Stimulated activated CD4-positive, alpha-beta T cell treated with anti-CD3 and anti-CD28 coated beads, TNF-alpha, amount 100 ng/mL, for 4 hours (primary cell): ENCODE measurements at places on chromosomes 11 and 22.

DNA sequence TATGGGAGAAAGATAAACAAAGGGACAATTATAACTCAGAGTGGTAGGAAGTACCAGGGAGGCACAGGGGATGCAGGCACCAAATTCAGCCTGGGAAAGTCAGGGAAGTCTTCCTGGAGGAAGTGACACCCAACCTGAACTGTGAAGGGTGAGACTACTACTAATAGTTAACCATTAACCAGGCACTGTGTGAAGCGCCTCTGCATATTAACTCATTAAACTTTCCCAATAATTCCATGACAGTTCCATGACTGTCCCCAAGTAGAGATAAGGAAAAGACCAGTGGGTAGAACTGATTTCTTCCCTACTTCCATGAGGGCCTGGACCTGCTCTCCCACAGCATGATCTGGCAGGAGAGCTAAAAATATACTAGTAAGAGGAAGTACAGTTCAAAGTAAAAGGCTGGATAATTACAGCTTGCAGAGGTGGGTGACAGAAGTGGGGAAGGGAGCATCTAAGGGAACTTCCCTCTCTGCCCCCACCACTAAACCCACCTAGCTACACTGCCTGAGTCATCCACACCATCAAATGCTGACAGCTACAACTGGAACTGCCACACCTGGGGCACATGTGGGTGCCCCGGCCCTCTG lies 4.7 kb upstream of the AP1B1 start:
- no peak for DNase-seq

- no peak for DNase-seq
Measured at GRCh38 chr22:17910561-17911311, 113.6 kb downstream of the MICAL3 start.

- DNase-seq = peak; percentile 79
Measured at GRCh38 chr22:31084811-31085492, 3.8 kb downstream of the SMTN start.

DNA sequence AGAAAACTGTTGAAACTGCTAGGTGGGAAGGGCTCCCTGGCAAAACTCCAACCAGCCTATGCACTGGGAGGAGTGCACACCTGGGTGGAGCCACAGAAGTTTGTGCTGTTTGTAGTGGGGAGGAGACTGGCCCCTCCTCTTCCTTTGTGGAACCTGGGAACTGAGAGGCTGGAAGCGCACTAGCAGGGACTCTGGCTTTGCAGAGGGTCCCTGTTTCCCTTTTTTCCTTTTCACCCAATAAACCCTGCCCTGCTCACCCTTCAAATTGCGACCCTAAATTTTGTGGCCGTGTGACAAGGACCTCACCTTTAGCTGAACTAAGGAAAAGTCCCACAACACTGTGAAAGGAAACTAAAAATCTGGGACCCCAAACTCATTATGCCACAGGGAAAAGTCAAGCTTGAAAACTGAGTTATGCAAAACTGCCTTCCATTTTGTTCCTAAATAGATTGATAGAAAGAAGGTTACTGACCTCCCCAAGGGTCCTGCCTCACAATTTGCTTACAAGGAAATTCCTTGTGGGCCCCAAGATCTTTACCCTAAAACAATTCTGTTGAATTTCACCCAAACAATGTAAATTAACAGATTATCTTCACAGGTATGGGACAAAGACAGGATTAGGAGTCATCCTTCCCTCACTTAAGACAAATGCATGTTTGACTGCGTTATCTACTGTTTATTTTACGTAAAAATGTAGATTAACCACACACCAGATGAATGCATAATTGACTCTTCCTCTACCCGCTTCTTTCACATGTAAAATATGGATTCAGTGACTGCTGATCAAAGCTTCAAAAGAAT lies 81.0 kb downstream of the SLC36A4 start:
- no peak for DNase-seq

DNA sequence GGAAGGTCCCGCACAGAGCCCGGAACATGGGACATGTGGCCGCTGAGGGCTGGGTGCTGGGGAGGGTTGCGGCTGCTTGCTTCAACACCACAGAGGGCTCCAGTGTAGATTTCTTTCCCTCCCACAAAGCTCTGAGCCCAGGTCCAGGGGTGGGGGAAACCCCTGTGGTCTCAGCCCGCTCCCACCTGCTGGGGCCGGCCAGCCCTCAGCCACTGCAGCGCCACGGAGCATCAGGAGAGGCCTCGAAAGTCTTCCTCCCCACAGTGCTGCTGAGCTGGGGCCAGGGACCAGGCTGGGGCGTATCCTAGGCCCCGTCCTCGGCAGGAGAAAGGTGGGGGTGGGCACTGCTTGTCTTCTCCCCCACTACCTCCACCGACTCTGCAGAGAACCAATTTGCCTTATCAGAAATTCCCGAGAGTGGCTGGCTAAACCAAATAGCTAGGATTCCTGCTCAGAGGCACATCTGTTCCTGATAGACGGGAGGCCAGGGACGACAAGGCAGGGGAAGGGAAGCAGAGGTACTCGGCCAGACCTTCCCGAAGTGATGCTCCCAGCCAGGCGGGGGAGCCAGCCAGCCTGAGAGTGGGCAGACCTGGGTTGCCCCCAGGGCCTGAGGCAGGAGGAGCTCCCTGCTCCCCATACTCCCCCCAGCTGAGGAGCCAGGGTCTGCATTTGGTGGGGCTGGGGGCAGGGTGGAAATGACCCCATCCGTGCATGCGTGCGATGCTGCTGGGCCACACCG lies 18.7 kb downstream of the IGF2 start:
- no peak for DNase-seq

GRCh38 chr22:31616315-31616980 lies 45.6 kb downstream of the PISD start:
- no peak for DNase-seq

- DNase-seq = no peak
Measured at GRCh38 chr11:6992026-6992425, 28.1 kb downstream of the ZNF214 start.

DNA sequence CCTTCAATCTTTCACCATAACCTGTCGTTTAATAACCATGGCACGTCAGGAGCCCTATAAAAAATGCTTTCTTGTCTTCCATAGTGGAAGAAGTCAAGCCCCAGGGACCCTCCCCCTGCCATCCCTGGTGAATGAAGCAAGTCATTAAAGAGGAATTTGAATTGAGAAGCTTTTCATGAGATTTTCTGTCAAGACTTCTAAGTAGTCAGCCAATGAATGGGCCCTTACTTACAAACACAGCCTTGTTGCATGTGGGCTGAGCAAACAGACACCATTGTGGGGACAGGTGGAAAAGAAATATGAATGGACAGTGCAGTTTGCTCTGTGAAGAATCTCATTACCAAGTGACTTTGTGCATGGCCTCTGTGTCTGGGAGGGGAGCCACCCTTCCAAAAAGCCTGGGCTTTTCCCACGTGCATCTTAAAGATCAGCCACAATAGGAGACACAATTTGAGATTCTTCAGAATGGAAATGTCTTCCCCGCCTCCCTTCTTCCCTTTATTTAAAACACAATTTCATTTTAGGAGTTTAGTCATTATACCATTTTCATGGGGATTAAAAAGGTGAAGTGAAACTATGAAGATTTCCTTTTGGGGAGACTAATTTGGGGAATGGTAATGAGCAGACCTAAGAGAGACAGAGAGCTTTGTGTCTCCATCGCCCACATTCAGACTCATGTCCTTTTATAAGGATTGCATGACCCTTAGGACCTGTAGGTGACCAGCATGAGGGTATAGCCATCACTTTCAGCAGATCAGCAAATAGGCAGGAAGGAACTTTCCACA lies 152.0 kb downstream of the LRRC4C start:
- no peak for DNase-seq
